ENCODE measurements at places on chromosomes 4 and X.
A peak's percentile ranks its signal among the peaks of the same experiment; 100 is the strongest.

- peak; percentile 54 for DNase-seq
These were observed 14.8 kb upstream of the LAP3 start for GRCh38 chr4:17562157-17562556.

DNA sequence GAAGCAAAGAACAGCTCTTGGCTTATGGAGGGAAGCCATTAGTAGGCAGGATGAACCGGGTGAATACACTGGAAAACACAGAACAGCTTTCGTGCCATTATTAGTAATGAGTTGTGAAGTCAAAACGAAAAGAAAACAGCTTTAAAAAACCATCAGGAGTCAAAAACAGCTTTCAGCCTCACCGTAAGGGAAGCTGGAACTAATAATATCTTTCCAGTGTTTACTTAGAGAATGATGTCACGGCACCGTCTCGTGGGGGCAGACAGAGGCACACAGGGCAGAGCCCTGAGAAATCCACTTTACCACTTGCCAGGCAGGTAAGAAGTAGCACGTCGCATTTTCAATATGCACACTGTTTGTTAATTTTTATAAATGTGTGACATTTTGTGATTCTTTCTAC, 37.9 kb upstream of the HMX1 start:
- DNase-seq, result no peak

DNA sequence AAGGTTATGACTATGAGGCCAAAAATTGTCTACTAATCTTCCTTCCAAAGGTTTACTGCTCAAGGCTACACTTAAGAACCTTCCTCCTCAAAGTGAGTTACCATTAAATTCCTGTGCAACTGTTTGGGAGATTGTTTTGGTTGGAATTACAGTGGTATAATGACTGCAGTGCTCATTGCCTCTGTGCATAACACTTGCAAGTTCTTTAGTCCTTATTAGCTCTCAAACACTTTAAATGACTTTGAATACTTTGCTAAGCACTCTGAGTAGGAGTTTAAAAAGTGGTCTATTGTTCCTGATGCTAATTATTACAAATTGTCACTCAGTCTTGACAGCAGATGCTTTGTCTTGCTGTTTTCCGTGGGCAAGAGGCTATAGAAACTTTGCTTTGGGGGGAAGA, 422.8 kb upstream of the PABPC4L start:
- DNase-seq, result no peak

DNA sequence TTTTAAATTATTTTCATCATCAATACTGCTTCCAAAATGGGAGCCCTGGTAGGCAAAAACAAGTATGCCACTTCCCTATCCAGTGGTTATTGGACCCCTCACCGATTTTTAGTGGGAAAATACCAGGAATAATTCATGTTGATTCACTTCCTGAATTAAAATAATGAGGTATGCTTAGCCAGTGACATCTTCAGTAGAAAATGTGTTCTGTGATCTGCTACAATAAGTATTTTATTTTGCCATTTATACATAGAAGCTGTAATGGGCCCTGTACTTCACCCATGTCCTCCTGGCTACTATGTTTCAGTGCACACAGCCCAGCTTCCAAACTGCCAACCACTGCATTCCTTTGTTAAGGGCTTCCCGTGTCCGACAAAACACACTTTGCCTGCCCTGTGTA, 41.0 kb upstream of the KLHL34 start:
- no peak for DNase-seq

GRCh38 chr4:150106886-150107285, 28.6 kb downstream of the DCLK2 start:
- no peak for DNase-seq

DNA sequence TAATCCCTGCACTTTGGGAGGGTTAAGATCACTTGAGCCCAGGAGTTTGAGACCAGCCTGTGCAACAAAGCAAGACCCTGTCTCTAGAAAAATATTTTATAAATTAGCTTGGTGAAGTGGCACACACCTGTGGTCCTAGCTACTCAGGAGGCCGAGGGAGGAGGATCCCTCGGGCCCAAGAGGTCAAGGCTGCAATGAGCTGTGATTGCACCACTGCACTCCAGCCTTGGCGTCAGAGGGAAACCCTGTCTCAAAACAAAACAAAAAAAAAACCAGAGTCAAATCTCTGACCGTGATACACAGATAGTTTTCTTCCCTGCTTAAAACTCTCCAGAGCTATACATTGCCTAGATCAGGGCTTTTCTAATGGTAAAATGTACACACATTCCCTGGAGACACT, 53.5 kb downstream of the CHST7 start:
- no peak for DNase-seq

- DNase-seq, result peak; percentile 23
These were observed 343.1 kb downstream of the GRID2 start for GRCh38 chr4:92646826-92647225.

Data from OCI-M1 (cell line).